ENCODE measurements at places on chromosomes 3 and 15.

GRCh38 chr3:78165876-78166275, 1126.0 kb downstream of the ROBO2 start:
- DNase-seq = no peak

- DNase-seq = no peak
Measured at GRCh38 chr3:4895838-4896237, 83.4 kb upstream of the BHLHE40 start.

DNA sequence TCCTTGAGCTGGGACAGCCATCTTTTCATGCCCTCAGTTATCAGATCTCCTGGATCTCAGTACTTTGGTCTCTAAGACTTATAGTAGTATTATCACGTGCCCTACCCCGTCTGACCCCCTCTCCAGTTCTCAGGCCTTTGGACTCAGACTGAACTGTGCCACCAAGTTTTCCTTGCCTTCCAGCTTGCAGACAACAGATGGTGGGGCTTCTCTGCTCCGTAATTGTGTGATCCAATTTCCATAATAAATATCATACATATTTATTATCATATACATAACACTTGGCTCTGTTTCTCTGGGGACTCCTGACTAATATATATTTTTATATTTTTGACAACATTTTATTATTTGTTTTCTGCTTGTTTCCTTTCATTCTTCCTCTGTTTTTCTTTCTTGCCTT, 458.8 kb upstream of the SEMA6D start:
- DNase-seq = no peak

DNA sequence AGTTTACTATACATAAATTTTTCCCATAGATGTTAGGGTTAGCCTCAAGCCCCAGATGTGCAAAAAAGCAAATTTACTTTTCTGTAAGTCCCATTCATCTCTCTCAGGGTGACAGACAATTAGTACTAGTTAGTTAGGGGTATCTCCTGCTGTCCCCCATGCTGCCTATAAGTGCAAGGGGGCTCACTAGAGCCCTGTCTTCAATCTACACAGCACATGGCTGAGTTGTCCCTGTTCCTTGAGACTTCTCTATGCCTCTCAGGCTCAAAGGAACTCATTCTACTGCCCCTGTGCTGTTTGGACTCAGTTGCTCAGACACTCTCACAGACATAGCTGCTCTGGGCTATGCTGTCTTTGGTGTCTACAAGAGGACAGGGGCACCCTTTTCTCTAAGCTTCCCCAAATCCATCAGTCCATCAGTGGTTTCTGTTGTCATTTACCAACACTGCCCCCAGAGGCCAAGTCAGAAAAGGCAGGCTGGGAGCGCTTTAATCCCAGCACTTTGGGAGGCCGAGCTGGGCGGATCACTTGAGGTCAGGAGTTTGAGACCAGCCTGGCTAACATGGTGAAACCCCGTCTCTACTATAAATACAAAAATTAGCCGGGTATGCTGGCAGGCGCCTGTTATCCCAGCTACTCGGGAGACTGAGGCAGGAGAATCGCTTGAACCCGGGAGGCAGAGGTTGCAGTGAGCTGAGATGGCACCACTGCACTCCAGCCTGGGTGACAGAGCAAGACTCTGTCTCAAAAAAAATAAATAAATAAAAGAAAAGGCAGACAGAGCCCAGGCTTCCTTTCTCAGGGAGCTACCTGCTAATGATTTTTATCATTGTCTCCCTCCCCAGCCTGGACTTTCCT, 31.4 kb upstream of the PRTG start:
- DNase-seq = peak; percentile 61

DNA sequence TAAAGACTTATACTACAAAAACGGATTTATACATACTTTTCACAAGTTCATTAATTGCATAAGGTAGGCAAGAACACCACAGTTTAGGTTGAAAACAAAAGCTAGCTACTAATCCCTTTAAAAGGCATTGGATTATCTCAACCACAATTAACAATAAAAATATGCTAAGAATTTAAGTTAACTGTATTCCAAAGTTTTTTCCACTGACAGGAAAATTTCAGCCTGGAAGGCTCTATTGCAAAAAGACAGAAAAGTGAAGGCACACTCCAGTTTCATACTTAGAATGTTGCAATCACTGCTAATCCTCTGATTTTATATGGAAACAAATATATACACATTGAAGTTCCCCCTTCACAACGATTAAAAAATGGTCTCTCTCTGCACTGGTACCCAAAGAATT, 71.5 kb downstream of the TJP1 start:
- DNase-seq = no peak

GRCh38 chr15:39628546-39629257, 47.8 kb downstream of the THBS1 start:
- no peak for DNase-seq

DNA sequence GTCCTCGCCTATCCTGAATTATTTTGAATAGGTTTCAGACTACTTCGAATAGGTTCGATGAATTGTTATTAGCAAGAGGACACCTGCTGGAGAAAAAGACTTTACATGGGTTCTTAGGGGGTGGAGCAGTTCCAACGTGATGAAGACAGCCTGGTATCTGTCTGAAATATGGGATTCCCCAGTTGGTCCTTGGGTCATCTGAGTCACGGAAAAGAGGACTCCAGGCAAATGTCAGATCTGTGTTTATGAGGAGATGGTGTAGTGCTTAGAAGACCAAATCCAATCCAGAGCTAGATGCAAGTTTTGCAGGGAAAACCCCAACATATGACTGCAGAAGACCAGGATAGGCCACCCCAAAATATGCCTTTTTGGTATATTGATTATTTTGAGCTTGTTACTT, 98.9 kb upstream of the IGSF10 start:
- no peak for DNase-seq
